ENCODE measurements at places on chromosomes 11 and 22.

GRCh38 chr11:38155856-38156255 is 1557.8 kb upstream of the RAG2 start:
- no peak for DNase-seq

- DNase-seq = peak; percentile 87
These were observed 28.1 kb upstream of the KLHL35 start for GRCh38 chr11:75461151-75461550.

DNA sequence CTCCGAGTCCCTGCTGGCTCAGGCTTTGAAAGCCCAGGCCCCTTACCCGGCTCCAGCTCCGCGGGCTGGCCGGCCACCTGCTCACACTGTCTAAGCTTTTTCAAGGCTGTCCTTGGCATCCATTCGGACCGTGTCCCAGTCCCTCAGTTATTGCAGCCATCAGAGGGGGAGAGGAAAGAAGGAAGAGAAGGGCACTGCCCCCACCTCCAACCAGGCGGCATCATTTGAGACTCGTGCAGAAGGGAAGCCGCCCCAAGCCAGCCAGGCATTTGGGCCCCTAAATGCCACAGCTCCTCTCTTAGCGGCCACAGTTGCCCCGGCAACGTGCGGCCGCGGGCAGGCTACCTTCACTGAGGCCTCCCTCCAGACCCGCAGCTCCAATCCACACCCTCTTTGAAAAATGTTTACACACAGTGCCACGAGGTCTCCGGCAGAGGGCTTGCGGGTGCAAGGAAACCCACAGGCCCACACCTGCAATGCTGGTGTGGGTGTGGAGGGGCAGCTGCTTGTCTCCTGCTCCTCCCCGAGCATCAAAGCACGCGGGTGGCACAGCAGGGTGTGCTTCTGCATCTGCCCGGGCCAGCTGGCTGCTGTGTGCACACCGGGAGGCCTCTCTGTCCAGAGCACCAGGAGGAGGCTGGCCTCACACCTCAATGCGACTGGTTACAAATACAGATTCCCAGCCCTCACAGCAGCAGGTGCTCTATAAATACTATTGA is 124.4 kb downstream of the CTTN start:
- DNase-seq = peak; percentile 9

DNA sequence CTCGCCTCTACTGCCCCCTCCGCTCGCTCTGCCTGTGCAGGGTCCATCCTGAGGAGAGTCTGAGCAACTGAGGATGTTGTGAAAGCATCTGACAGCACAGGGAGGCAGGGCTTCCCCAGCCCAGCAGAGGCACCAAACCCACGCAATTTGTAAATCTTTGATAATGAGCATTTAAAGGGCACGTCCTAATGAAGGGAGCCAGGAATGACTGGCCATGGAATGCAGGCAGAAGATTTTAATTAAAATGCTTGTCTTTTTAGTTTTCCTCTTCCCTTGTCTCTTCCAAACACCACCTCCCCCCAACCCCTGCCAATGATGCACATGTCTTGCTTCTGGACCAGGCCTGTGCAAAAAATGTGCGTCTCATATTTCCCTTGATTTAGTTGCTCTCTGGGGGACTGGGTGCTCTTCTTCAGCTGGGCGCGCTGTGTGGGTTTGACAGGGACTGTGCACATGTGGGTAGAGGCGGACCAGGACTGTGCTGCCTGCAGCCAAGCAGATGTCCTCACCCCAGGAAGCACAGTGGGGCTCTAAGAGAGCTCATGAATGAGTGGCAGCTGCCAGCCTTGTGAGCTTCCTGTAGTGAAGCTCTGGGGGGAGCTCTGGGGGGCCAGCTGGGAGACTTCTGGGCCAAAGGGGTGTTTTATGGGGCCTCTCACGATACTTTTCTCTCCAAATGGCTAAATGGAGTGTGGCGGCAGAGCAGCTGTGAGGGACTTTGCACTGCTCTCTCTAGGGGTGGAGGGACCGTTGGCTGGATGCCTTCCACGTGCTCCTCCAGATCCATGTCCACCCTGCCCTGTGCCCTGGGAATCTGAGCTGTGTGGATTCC is 273.5 kb downstream of the ST3GAL4 start:
- peak; percentile 19 for DNase-seq

DNA sequence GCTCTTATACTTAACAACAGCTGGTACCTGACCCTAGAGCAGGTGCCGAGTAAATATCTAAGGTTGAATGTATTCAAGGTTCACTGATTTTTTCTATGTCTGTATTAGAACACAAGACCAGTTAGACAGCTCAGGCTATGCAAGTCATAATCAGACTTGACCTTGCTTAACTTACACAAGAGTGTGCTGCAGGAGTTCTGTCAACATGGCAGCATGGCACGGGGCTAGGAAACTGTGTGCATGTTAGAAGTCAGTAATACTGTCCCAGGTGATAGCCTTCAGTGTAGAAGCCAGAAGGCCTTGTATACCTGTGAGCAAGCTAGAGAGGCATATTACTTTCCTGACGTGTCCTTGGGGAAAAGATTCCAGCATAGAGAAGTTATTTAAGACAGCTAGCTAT is 253.1 kb downstream of the FAT3 start:
- no peak for DNase-seq

GRCh38 chr22:19325296-19325948 is 33.9 kb upstream of the CLTCL1 start:
- DNase-seq = no peak
